Stimulated activated naive CD4-positive, alpha-beta T cell treated with Interleukin-2 at 50 U/mL for 16 hours (primary cell): ENCODE measurements at places on chromosomes 2 and 18.

GRCh38 chr18:46624127-46624526, 32.9 kb downstream of the LOXHD1 start:
- DNase-seq = no peak

GRCh38 chr18:26524504-26525351, 23.6 kb downstream of the KCTD1 start:
- DNase-seq = no peak

DNA sequence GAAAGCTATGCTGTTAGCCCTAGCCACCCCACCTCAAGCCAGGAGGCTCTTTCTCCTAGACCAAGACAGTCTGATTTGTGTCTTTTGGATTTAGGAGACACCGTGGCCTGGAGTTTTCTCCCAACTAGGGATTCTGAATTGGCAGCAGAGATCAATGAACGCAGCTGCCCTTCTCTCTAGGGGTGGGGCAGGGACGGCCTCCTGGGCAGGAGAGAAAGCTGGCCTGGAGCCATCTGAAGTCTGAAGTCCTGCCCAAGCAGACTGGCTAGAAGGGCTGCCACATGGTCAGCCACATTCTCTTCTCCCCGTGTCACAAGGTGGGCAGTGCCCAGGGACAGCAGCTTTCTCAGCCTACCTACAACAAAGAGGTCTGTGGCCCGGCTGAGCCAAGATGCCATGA, 45.1 kb downstream of the PIEZO2 start:
- no peak for DNase-seq

DNA sequence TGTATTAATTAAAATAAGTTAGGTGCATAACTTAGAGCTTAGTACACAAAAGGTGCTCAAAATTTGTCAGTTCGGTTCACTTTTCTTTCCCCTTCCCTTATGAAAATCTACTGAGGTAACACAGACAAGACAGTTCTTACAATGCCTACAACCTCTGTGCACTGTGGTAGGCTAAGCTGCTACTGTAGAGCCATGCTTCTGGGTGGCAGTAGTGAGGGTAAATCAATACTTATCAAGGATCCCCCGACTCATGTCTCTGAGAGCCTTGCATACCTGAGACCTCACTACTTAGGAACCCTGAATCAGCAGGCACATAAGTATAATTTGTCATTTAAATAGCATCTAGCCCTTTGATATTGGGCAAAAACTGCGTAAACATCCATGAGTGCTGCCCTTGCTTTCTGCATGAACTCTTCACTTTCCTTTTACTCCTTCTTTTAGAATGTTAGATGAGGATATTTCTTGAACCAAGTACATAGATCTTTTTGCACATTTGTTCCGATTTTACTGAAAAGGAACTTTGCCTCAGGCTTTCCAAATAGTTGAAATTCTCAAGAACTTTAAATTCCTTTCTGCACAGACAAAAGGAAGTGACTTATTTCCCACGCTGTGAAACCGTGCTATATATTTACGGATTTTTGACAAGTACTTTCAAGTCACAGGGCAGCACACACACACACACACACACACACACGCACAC, 234.4 kb downstream of the TRIB2 start:
- no peak for DNase-seq
